ENCODE measurements at places on chromosomes 13 and 19.

DNA sequence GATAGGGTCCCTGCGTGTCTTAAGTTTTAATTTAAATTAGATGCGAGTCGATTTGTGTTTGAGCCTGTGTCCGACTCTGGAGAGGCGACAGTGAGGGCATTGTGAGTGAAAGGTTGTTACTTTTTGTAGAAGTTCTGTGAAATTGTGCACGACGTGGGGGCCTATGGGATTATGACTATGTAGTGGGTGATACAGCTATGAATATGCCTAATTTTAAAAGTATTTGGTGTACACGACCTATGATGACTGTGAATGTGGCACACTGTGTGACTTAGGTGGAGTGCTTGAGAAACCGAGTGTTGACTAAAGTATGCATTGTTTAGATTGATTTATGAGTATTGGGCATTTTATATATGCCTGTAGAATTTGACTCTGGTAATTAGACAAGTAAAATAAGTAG lies 646 bp downstream of the ZNF567 start:
- DNase-seq = no peak

DNA sequence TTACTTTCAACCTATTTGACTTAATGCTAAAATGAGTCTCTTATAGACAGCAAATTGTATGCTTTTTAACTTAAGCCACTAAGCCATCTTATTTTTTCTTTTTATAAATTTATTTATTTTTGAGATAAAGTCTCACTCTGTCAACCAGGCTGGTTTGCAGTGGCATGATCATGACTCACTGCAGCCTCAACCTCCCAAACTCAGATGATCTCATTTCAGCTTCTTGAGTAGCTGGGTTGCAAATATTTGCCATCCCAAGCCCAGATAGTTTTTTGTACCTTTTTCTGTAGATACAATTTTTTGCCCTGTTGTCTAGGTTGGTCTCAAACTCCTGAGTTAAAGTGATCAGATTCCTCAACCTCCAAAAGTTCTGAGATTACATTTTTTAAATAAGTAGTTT lies 27.1 kb downstream of the ZNF714 start:
- DNase-seq = no peak

GRCh38 chr13:40143106-40143505 lies 487.6 kb downstream of the COG6 start:
- no peak for DNase-seq

GRCh38 chr13:50891206-50891605 lies 18.4 kb upstream of the RNASEH2B start:
- DNase-seq = no peak

- DNase-seq = no peak
These were observed 5.2 kb upstream of the MYDGF start for GRCh38 chr19:4675346-4675745.

- DNase-seq = no peak
These were observed 26.5 kb downstream of the GPR18 start for GRCh38 chr13:99231721-99232120.

Data from stimulated activated effector memory CD8-positive, alpha-beta T cell treated with anti-CD3 and anti-CD28 coated beads, Interleukin-12 subunit alpha, Interleukin-12 subunit beta, amount 100 ng/mL, for 72 hours (primary cell).